Activated T-helper 1 cell treated with anti-CD3 and anti-CD28 coated beads, Interleukin-2, amount 50 U/mL, for 16 hours (primary cell): ENCODE measurements at places on chromosomes 6 and 20.

DNA sequence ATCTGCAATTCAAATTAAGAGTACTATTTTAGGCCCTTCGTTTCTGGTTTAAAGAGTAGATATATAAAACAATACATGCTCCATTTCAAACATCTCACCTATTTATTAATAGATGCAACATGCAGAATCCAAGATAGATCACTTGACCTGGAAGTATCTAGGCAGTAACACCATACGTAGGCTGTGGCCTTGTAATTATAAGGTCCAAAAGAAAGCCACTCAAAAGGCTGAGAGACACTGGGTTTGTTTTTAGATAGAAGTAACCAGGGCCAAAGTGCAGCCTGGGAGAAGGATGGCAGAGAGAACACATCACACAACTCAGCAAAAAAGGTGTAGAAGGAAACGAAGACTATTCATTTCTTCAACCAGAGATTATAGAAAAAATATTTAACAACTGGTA lies 8.4 kb upstream of the GFOD1 start:
- no peak for DNase-seq

- DNase-seq, result no peak
Measured at GRCh38 chr6:154487367-154488247, 22.9 kb downstream of the CNKSR3 start.

- DNase-seq, result no peak
Measured at GRCh38 chr20:35539756-35540212, 2.1 kb upstream of the ERGIC3 start.

DNA sequence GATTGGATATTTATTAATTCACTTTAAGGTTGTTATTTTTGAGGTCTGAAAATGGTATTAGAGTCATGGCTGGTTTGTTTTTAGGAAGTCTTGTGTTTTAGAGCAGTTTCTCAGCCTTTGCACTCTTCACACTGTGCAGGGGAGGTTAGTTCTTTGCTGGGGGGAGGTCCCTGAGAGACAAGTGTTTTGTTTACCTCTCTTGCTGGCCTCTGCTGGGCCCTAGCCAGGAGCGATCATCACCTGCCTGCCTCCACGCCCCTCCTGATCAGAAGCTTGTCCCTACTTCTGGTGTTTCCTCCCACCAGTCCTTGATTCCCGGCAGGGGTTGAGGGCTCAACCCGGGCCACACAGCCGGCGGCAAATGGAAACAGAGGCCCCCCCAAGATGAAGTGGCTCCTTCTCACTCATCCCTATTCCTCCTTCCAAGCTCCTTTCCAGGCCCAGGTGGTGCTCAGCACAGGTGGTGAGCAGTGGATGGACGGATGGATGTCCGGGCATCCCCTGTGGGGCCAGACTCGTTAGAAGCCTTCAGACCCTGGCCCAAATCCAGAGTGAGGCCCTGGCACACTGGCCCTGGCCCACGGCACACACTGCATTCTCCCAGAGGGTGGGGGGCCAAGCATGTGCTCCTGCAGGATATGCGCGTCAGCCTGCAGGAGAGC lies 51.3 kb downstream of the GRM4 start:
- DNase-seq, result no peak

- no peak for DNase-seq
Measured at GRCh38 chr6:16774437-16774836, 13.2 kb upstream of the ATXN1 start.

DNA sequence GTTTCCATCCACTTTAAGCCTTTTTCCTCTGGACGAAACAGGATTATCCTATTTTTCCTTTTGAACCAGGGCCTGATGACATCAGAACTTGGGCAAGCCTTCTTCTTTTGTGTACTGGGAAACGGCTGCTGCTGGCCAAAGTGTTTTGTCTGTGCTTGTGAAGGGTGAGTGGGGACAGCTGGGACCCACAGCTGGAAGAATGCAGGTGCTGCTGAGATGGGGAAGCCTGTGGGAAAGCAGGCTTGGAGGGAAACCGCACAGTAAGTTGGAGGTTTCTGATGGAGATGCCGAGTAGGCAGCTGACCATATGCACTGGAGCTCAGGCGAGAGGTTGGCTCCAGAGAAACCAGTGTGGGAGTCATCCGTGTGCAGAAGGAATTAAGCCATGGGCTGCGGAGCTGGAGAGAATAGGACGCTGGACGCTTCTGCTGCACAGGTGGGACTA lies 8.5 kb upstream of the PSMG4 start:
- DNase-seq, result no peak

- no peak for DNase-seq
Measured at GRCh38 chr6:154403788-154404187, 47.2 kb upstream of the IPCEF1 start.

DNA sequence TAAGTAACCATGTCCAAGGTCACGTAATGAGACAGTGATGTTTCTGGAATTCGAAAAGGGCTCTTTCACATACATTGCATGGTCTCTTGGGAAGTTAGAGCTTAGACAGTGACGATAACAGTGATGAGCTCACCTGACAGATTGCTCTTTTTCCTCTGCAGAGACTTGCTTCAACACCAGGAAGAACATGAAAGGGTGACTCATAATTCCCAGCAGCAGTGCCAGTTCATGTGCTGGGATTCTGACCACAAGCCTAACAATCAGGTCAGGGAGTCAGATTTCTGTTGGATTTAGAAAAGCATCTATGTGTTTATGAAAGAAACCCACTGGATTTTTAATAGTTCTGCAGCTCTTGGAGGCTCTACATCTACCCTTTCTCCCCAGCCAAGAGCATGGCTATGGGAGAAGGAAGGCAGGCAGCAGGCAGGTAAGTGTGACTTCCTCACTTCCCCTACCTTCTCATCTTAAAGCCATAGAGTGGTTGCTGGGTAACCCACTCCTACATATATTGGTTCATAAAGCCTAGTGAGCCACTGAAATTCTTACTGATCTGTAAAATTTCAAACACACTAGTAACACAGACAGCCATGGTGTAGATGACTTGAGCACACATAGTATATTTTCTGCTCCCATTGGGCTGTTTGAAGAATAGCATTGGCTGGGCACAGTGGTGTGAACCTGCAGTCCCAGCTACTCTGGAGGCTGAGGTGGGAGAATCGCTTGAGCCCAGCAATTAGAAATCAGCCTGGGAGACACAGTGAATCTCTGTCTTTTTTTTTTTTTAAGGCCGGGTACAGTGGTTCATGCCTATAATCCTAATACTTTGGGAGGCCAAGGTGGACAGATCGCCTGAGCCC lies 44.4 kb upstream of the LOC128125822 start:
- no peak for DNase-seq

- no peak for DNase-seq
Measured at GRCh38 chr6:154301839-154302752, 54.5 kb downstream of the IPCEF1 start.

- no peak for DNase-seq
Measured at GRCh38 chr6:139287868-139288267, 3.9 kb downstream of the TXLNB start.

DNA sequence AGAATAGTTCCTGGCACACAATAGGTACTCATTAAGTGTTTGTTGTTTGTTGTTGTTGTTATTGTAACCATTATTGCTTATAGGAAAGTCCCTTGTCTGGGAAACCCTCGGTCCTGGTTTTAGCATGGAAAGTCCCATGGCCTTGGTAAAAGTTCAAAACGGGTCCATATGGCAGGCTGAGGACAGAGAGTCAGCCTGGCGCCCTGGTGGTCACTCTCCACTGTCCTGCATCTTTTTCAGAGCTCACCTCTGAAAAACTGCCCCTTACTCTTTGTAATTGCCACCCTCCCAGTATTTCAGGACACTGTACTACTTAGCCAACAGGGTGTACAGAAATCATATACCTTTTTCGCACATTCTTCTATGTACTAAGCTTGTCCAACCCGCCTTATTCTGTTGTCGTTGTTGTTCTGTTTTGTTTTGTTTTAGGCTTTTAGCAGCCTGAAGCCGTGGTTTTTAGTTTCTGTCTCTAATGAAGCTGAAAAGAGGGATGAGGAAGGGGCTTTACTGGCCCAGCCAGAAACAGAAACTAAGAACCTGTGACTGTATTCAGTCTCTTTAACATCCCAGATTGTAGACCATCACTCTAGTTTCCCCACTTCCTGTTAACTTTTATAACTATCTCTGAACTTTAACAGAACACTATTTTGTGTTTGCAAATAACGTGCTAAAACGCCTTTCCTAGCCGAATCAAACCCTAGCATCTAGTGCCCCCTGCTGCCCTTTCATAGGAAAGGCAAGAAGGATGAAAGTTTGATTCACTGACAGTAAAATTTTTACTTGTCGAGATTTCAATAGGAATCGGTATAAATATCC lies 7.6 kb upstream of the TMEM14A start:
- peak; percentile 20 for DNase-seq

GRCh38 chr6:102387326-102388033 lies 994.0 kb downstream of the GRIK2 start:
- no peak for DNase-seq

- no peak for DNase-seq
Measured at GRCh38 chr6:169885131-169885530, 133.7 kb downstream of the ERMARD start.

- no peak for DNase-seq
Measured at GRCh38 chr6:28742668-28743270, 181.0 kb downstream of the TRIM27 start.

GRCh38 chr6:21881969-21882465 lies 288.5 kb downstream of the SOX4 start:
- DNase-seq, result no peak

- no peak for DNase-seq
Measured at GRCh38 chr6:18168264-18168663, 13.0 kb downstream of the KDM1B start.

DNA sequence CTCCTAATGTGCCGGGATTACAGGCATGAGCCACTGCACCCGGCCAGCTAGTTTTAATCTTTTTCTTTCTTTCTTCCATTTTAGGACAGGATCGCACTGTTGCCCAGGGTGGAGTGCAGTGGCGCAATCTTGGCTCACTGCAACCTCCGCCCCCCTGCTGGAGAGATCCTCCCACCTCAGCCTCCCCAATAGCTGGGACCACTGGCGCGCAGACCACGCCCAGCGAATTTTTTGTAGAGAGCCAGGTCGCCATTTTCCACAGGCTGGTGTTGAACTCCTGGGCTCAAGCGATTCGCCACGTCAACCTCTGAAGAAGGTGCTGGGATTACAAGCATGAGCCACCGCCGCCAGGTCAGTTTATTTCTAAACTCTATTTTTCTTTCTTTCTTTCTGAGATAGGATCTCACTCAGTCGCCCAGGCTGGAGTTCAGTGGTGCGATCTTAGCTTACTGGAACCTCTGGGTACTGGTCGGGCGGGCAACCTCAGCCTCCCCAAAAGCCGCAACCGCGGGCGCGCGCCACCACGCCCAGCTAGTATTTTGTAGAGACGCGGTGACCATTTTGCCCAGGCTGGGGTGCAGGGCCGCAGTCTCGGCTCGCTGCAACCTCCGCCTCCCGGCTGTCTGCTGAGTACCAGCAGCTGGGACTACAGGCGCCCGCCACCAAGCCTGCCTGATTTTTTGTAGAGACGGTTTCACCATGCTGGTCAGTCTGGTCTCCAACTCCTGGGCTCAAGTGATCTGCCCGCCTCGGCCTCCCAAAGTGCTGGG lies 20.0 kb upstream of the LIN28B start:
- no peak for DNase-seq

GRCh38 chr6:154921482-154921881 lies 73.6 kb upstream of the TIAM2 start:
- DNase-seq, result no peak

DNA sequence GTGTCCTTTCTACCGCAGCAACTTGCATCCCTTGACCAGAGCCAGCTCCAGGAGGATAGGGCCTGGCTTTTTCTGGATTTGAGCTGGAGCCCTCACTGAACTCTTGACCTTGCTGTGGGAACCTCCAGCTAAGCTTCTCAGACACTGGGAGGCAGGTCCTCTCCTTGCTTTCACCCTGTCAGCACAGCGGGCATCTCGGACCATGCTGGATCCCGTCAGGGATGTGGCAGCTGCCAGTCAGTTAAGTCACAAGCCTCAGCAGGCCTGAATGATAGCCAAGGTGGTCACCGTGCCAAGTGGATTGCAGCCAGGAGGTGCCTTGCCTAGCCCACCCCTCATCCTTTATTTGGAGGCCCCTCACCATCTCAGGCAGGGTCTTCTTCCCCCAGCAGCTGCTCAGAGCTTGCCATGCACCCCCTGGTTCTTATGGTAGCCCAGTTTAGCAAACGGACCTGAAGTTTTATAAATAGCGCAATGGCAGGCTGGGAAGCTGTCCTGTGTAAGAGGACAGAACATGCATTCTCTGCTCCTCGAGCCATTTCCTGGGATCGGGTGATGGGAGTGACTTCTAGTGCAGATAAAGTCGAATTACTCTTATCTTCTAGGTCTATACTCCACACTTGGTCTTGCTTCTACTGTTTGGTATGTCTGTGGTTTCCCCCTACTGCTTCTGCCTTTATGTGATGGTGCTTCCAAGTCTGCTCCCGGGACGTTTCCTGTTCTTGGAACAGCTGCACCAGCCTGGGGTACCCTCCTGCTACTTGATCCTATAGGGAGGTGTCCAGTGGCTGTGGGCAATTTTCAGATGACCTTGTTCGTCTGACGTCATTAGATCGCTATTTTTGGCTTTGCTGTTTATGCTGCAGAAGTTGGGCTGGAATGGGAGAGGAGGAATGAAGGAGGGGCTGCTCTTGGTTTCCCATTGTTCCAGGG lies 7.1 kb upstream of the MYLK2 start:
- no peak for DNase-seq

- no peak for DNase-seq
Measured at GRCh38 chr6:106094261-106094963, 8.3 kb downstream of the PRDM1 start.

- no peak for DNase-seq
Measured at GRCh38 chr6:39391182-39391581, 68.7 kb upstream of the KCNK16 start.

DNA sequence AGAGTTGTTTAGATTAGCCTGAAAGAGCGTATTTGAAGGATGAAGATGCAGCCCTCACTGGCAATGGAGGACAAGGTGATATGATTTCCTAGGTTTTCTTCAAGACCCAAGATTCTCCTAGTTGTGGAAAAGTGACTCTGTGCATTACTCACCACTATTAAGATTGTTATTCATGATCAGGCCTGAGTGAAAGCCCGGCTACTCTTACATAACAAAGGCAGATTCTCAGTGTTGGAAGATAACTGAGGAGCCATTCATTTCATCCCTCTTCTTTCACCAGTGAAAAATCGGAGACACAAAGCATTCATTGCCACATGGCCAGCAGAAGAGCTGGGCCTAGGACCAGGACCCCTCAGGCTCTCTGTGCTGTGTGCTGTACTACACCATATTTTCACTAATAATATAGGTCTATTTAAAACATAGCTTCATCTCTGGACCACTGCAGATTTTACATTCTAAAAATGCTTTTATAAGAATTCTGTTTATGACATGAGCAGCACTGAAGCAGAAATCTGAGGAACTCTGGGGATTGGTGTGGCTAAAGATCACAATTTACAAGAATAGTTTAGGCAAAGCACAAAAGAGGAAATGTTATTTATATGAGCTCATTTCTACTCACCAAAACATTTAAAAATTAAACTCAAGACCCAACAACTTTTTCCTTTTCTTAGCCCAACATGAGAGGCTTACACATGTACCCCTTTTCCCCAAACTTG lies 181.9 kb upstream of the CCN2 start:
- no peak for DNase-seq
